ENCODE measurements at places on chromosomes 11 and 22.
A peak's percentile ranks its signal among the peaks of the same experiment; 100 is the strongest.

GRCh38 chr11:69919659-69920344, 100.6 kb upstream of the FGF3 start:
- no peak for DNase-seq

GRCh38 chr11:8321876-8322275, 58.2 kb upstream of the LMO1 start:
- DNase-seq: no peak

DNA sequence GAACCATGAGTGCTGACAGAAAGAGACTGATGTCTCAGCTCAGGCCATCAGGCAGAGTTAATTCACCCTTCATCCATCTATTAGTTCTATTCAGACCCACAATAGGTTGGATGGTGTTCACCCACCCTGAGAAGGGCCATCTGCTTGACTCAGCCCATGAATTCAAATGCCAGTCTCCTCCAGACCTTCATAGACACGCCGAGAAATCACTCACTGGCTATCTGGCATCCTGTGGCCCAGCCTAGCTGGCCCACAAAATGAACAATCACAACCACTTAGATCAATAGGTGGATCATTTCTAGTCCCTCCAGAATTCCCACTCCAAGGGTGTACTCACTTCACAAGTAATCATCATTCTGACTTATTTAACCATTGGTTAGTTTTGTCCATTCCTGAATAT, 58.2 kb downstream of the MYEOV start:
- DNase-seq: no peak

DNA sequence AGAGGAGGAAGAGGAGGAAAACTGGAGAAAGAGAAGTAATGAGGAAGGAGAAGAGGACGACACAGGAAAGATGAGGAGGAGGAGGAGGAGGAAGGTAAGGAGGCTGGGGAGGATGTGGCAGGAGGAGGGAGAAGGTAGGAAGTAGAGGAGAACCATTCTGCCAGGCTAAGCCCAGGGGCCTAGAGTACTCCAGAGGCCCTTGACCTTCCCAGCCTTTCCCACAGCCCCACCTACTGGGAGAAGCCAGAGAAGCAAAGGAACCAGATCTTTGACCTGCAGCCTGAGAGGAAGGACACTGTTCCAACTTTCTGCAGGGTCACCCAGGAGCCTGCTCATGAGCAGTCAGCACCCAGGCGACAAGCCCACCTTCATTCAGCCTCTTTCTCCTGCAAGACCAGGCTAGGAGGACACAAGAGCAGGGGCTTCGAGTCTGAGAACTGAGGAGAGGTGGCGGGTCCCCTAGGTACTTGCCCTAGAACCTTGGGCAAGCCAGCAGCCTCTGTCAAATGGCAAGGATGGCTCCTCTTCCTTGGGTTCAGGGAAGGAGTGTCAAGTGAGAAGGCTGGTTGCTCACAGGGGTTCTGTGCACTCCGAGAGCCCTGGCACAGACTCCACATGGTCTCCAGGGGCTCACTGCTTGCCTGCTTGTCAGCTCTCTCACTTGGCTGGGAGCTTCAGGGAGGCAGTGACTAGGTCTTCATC, 27.9 kb upstream of the OAF start:
- peak; percentile 49 for DNase-seq

DNA sequence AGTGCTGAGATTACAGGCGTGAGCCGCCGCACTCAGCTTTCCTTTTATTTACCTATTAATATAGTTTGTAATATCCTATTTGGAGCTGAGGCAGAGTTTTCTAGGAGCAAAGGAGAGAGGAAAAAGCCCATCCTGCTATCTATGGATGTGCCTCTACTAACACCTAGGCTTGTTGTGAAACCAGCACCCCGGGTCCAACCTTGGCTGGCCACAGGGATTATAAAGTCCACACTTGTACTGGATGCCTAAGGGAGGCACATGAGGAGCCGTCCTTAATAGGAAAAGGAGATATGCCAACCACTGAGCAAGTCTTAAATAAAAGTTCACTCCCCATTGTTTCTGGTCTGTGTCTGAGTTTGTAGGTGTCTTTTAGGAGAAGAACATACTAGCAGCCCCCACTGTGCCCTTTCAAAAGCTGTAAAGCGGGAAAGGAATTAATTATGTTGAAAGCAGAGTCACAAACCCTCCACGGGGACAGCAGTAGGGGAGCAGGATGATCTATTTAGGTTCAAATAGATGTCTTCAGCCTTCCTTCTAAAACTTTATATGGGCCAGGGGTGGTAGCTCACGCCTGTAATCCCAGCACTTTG, 29.3 kb downstream of the RRP7A start:
- peak; percentile 44 for DNase-seq

- no peak for DNase-seq
These were observed at the start of gene SEPTIN3 for GRCh38 chr22:41969110-41969646. SEPTIN3 (plus strand) TSS chr22:41969443; CDS start chr22:41971493, 2,050 bp downstream.

DNA sequence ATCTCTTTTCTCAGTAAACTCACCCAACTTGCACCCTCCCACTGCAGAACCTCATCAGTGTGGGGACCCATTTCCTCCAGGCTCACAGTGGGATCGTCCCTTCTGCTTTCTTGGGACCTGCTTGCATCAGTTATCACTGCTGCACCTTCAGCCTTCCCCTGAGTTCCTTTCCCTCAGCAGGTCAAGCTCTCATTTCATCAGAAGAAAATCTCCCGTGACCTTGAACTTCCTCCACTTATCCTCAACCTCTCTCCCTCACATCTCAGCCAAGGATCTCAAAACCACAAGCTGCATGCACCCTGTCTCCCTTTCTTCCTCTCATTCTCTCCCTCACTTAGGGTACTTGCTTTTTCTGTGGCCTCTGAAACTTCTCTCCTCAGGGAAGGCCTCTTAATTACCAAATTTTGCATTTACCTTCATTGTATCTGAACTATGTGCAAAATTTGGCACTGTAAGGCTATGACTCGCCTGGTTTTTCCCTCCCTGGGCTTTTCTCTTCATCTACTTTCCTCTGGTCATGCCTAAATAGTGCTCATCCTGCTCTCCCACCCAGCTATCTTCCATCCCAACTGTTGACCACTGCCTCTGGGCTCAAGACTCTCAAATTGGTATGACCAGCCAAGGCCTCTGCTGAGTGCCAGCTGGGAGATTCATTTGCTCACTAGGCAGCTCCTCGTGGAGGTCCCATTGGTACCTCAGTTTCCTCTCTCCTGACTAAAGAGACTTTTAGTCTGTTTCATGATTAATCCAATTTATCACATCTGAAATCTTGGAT, 2.7 kb upstream of the RCE1 start:
- no peak for DNase-seq

GRCh38 chr22:49601614-49602321, 225.9 kb downstream of the BRD1 start:
- no peak for DNase-seq

DNA sequence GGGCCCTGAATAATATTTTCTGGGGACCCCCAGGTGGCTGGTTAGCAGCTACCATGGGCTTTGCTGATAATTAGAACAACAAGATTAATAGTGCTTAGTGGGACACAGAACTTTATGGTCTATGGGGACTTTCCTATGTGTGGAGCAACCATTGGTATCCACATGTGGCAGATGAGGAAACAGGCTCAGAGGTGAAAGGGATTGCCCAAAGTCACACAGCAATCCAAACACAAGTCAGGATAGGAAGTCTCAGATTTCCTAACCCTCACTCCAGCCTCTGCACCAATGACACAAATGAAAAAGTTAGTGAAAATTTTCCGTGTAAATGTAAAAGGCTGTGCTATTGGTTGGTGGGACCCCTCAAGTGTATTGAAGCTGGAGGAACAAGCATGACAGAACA, 15.3 kb upstream of the SLCO2B1 start:
- no peak for DNase-seq

Data from stomach (tissue), 19 donors.